CD4-positive, alpha-beta memory T cell (primary cell): ENCODE measurements at places on chromosomes 11 and 22. TPM values are rescaled to one million over a fixed set of nuclear protein-coding genes. Genes with fewer than 3 reads are reported as not detected.

Gene TUBA8
- total RNA-seq, result 2.7 TPM

Gene CD248
- total RNA-seq, result 0.12 TPM

Gene SLC17A6
- not detected for total RNA-seq

Gene SLC22A12
- total RNA-seq, result not detected

Gene HSPB2
- total RNA-seq, result not detected

Gene DEAF1
- total RNA-seq, result 41.3 TPM

Gene GVQW3
- total RNA-seq, result 10.1 TPM

Gene SAA4
- total RNA-seq, result not detected

Gene DGCR6
- 7.2 TPM for total RNA-seq

DNA sequence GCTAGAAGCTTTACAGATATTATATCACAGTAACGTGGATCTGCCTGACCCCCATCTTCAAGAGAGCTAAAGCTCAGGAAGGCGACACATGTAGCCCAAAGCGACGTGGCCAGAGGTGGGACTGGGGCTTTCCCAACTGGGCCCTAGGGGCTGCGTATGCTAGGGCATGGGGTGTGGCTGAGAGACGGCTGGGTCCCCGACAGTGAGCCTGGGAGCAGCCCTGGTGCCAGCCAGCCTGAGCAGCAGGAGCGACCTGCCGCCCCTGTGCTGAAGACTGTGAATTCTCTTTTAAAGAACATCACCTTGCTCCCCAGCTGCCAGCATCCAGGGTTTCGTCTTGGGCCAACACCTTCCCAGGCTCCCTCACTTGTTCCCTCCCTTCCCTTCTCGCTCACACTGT lies 32.9 kb upstream of the CYP2D6 start:
- H3K4me3 ChIP-seq, result no peak overlapping the region
- H3K27me3 ChIP-seq, result no peaks in the 10 kb centered on the region
- H3K4me1 ChIP-seq, result no peaks in the 10 kb centered on the region
- DNase-seq, result no peak
- H3K36me3 ChIP-seq, result peaks cover 7% of the 10 kb centered on the region

GRCh38 chr11:561148-562003 lies 606 bp downstream of the RASSF7 start:
- no peaks in the 10 kb centered on the region for H3K36me3 ChIP-seq
- peaks cover 21% of the 10 kb centered on the region for H3K4me1 ChIP-seq
- DNase-seq, result no peak
- H3K27ac ChIP-seq, result peak overlapping the region; percentile 62

DNA sequence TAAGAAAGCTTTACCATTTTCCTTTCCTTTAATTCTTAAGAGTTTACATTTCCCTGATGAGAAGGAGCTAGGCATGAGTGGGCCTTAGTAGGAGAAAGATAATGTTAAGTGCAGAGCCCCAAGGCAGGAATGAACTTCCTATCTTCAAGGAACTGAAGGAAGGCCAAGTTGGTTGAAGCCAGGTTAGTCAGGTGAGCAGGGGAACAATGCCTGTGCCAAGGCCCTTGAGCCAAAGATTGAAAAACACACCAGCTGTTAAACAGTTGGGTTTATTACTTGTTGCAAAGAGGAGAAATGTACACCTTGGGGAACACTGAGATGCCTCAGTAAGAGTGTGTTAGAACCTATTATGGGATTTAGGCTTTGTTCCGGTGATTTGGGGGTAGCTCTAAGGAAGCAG lies 10.0 kb downstream of the CNTF start:
- DNase-seq, result no peak
- no peaks in the 10 kb centered on the region for H3K36me3 ChIP-seq
- H3K27me3 ChIP-seq, result no peaks in the 10 kb centered on the region
- H3K27ac ChIP-seq, result no peak overlapping the region
- H3K4me1 ChIP-seq, result no peaks in the 10 kb centered on the region

GRCh38 chr11:105152021-105152512 lies 12.5 kb upstream of the CARD18 start:
- H3K4me3 ChIP-seq, result no peak overlapping the region
- no peaks in the 10 kb centered on the region for H3K4me1 ChIP-seq
- no peaks in the 10 kb centered on the region for H3K36me3 ChIP-seq
- DNase-seq, result no peak

- no peaks in the 10 kb centered on the region for H3K36me3 ChIP-seq
- DNase-seq, result no peak
- H3K4me3 ChIP-seq, result no peak overlapping the region
- H3K4me1 ChIP-seq, result no peaks in the 10 kb centered on the region
- H3K27ac ChIP-seq, result no peak overlapping the region
- H3K27me3 ChIP-seq, result no peaks in the 10 kb centered on the region
These were observed 70.4 kb upstream of the SHISAL1 start for GRCh38 chr22:44383064-44383575.

- no peak overlapping the region for H3K27ac ChIP-seq
- DNase-seq, result no peak
- no peak overlapping the region for H3K4me3 ChIP-seq
- no peaks in the 10 kb centered on the region for H3K4me1 ChIP-seq
- no peaks in the 10 kb centered on the region for H3K27me3 ChIP-seq
These were observed 23.5 kb upstream of the PAK1 start for GRCh38 chr11:77497368-77497767.

- no peaks in the 10 kb centered on the region for H3K36me3 ChIP-seq
- H3K27ac ChIP-seq, result no peak overlapping the region
- no peak for DNase-seq
- no peaks in the 10 kb centered on the region for H3K4me1 ChIP-seq
- H3K4me3 ChIP-seq, result no peak overlapping the region
These were observed 38.4 kb downstream of the MOB2 start for GRCh38 chr11:1447845-1448825.

- no peak overlapping the region for H3K4me3 ChIP-seq
- H3K36me3 ChIP-seq, result no peaks in the 10 kb centered on the region
- no peak for DNase-seq
- H3K27ac ChIP-seq, result no peak overlapping the region
- H3K27me3 ChIP-seq, result no peaks in the 10 kb centered on the region
These were observed 66.7 kb downstream of the DSCAML1 start for GRCh38 chr11:117730208-117730800.

GRCh38 chr11:18105086-18105801 lies 638 bp downstream of the SAAL1 start:
- no peak for DNase-seq
- H3K27ac ChIP-seq, result peak overlapping the region; percentile 56
- H3K27me3 ChIP-seq, result no peaks in the 10 kb centered on the region
- peaks cover 5% of the 10 kb centered on the region for H3K36me3 ChIP-seq
- peak overlapping the region; percentile 92 for H3K4me3 ChIP-seq

DNA sequence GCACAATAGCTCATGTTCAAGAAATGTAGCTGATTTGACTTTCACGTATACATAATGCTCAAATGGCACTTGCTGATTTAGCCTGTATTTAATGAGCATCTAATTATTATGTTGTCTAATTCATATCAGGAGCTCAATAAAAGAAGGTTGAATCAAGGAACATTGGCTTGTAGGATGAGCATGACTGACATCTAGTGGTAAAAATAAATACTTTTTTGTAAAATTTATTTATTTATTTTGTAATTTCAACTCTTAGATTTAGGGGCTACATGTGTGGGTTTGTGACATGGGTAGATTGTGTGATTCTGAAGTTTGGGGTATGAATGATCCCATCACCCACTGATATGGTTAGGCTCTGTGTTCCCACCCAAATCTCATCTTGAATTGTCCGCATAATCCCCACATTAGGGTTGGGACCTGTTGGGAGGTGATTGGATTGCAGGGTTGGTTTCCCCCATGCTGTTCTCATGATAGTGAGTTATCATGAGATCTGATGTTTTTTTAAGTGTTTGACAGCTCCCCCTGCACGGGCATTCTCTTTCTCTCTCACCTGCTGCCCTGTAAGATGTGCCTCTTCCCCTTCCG lies 1.7 kb upstream of the OR52E5 start:
- no peaks in the 10 kb centered on the region for H3K36me3 ChIP-seq
- no peak overlapping the region for H3K4me3 ChIP-seq
- peak; percentile 4 for DNase-seq
- H3K27ac ChIP-seq, result no peak overlapping the region
- H3K4me1 ChIP-seq, result no peaks in the 10 kb centered on the region

DNA sequence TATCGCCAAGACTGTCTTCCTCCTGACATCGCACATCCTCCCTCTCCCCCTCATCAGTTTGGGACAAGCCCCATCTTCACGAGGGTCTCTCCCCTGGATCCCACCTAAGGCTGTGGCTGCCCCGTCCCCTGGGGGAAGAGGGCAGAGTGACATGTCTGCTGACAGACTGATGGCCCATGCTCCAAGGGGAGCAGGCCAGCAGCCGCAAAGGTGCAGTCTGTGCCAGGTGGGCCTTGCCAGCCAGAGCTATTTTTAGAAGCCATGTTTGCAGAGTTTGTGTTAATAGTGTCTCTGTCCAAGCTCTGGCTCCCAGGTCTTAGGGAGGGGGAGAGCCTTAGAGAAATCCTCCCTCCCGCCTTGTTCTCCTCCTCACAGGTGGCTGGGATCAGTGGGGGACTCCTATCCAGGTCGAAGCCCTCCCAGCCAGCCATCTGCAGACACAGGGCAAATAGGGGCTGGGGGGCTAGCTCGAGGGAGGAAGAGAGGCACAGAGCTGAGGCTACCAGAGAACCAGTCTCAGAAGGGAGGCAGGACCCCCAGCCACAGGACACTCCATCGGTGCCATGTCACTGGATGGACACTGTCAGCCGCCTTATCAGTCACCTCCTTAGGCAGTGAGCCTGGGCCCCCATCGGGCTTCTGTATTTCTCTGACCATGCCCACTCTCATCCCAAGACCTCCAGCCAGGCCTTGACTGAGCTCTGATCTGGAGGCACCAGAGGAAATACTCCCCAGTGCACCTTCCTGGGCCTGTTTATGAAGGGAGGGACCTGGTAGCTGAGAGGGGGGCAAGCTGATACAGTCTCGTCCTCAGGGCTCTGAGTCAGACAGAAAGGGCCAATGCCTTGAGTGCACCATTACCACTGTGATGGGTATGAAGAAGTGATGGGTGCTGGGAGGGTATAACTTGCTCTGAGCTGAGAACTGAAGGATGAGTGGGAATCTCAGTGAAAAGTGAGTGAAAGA lies 49.3 kb downstream of the CHRDL2 start:
- DNase-seq, result no peak
- no peaks in the 10 kb centered on the region for H3K4me1 ChIP-seq
- H3K27ac ChIP-seq, result no peak overlapping the region
- no peak overlapping the region for H3K4me3 ChIP-seq
- peaks cover 5% of the 10 kb centered on the region for H3K27me3 ChIP-seq
- H3K36me3 ChIP-seq, result no peaks in the 10 kb centered on the region

GRCh38 chr11:114081641-114082414 lies 22.3 kb downstream of the ZBTB16 start:
- H3K27ac ChIP-seq, result no peak overlapping the region
- no peak overlapping the region for H3K4me3 ChIP-seq
- peaks cover 55% of the 10 kb centered on the region for H3K4me1 ChIP-seq
- H3K27me3 ChIP-seq, result no peaks in the 10 kb centered on the region
- no peak for DNase-seq

DNA sequence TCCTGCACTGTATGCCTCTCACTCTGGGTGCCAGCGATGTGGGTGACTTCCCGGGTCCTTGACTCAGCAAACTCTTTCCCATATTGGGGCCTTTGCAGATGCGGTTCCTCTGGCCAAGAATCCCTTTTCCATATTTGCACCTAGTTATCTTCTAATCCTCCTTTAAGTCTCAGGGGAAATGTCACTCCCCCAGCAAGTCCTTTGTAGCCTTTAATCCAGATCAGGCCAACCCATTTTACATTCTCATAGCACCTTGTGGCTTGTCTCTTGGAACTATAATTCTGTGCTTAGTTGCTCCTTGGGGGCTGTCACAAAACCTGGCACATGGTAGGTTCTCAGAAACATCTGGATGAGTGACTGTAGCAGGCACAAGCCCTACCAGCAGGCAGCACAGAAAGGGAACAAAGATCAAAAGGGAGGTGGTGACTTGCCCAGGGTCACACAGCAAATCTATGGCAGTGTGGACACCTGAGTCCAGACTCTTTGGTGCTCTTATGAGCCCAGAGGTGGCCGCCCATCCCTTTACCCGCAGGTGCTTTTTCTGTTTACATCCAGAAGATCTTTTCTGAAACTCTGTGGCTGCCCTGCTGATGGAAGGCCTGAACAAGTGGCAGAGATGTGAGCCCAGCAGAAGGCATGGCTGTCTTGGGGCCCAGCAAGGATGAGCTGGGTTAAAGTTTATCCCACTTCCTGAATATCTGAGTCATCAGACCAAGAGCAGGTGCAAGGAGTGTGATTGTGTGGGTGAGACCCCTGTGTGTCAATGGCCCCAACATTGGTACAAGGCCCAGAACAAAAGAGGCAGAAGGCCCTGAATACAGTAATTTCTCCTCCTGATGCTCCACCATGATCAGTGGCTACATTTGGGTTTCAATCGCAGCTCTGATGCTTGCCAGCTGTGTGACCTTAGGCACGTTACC lies 78.6 kb upstream of the GRK3 start:
- H3K27ac ChIP-seq, result no peak overlapping the region
- no peaks in the 10 kb centered on the region for H3K4me1 ChIP-seq
- no peak for DNase-seq
- no peak overlapping the region for H3K4me3 ChIP-seq
- peaks cover 3% of the 10 kb centered on the region for H3K36me3 ChIP-seq
- H3K27me3 ChIP-seq, result no peaks in the 10 kb centered on the region

GRCh38 chr11:57885298-57886050 lies 123.9 kb downstream of the CTNND1 start:
- no peaks in the 10 kb centered on the region for H3K4me1 ChIP-seq
- no peaks in the 10 kb centered on the region for H3K36me3 ChIP-seq
- no peak overlapping the region for H3K4me3 ChIP-seq
- DNase-seq, result peak; percentile 4

DNA sequence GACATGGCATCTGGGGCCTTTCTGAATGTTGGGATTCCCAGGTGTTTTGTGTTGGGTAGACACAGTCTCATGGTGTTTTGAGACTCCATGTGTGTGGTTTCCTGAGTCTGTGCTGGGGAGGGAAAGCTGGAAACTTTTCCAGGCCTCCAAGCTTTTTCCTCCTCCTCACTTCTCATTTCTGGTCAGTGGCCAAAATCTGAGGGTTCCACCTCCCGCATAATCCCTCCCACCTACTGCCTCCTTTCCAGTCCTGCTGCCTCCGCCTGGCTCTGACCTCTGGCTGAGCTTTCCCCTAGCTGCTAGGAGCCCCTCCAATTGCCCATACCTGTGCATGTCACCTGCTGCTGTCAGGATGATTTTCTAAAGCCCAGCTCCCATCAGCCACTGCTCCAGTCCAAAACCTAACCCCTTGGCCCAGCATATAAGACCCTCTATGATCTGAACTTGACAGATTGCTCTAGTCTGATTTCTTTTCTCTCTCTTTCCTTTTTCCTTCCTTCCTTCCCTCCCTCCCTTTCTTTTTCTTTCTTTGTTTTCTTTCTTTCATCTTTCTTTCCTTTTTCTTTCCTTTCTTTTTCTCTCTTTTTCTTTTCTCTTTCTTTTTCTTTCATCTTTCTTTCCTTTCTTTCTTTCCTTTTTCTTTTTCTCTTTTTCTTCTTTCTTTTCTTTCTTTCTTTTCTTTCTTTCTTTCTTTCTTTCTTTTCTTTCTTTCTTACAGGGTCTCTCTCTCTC lies 51.4 kb upstream of the NECTIN1 start:
- H3K27ac ChIP-seq, result no peak overlapping the region
- no peak overlapping the region for H3K4me3 ChIP-seq
- no peak for DNase-seq
- H3K36me3 ChIP-seq, result no peaks in the 10 kb centered on the region
- H3K27me3 ChIP-seq, result no peaks in the 10 kb centered on the region

GRCh38 chr11:40274017-40274416 lies 1185.4 kb downstream of the LRRC4C start:
- H3K4me1 ChIP-seq, result no peaks in the 10 kb centered on the region
- no peak for DNase-seq
- H3K4me3 ChIP-seq, result no peak overlapping the region
- no peak overlapping the region for H3K27ac ChIP-seq
- H3K36me3 ChIP-seq, result no peaks in the 10 kb centered on the region

GRCh38 chr11:29685361-29685760 lies 331.5 kb downstream of the KCNA4 start:
- H3K36me3 ChIP-seq, result no peaks in the 10 kb centered on the region
- no peak for DNase-seq
- H3K4me3 ChIP-seq, result no peak overlapping the region
- no peak overlapping the region for H3K27ac ChIP-seq
- no peaks in the 10 kb centered on the region for H3K27me3 ChIP-seq
